A673 (cell line): ENCODE measurements at places on chromosomes 7 and 10.
A peak's percentile ranks its signal among the peaks of the same experiment; 100 is the strongest.

DNA sequence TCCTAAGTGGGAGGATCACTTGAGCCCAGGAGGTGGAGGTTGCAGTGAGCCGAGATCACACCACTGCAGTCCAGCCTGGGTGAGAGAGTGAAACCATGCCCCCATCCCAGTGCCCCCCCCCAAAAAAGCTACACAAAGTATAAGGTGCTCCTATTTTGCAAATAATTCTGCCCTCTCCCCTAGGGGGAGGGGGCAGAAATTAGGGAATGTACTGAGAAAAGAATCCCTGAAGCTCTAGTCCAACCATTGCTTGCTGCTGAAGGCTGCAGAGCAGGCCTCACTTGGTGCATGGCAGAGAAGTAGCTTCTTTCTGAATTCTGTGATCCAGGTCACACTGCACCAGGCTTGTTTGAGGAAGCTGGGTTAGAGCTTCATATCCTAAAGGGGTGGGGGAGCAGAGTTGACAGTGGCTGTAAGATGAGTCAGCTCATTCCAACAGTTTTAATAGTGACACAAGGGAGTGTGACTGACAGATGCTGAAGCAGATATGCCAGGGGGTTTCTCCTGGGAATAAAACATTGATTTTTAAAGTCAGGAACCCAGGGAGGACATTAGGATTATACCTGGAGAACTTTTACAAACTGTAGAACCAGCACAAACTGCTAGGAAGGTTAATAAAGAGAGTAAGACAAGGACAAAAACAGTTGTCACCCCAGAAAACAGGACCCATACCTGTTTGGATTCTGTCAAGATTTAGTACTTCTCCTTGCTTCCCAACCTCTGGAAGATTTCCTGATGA lies 32.8 kb upstream of the STRIP2 start:
- peak; percentile 65 for DNase-seq

- peak; percentile 56 for DNase-seq
Measured at GRCh38 chr7:140639366-140640053, 1.1 kb downstream of the DENND2A start.

DNA sequence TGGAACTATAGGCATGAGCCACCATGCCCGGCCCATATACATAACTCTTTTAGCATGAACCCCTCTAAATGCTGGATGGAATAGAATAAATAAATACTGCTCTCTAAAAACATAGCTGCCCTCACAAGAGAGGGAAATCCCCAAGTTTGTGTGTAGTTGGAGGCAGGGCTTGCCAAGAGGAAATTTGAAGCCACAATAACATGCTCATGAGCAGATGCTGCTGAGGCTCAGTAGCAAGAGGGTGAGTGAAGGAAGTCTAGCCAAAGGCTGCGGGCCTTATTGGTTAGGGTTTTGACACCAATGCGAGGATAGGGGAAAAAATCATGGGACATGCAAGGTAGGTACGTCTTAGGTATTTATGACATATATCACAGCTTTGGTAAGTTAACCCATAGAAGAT lies 17.3 kb downstream of the TPK1 start:
- DNase-seq, result no peak

DNA sequence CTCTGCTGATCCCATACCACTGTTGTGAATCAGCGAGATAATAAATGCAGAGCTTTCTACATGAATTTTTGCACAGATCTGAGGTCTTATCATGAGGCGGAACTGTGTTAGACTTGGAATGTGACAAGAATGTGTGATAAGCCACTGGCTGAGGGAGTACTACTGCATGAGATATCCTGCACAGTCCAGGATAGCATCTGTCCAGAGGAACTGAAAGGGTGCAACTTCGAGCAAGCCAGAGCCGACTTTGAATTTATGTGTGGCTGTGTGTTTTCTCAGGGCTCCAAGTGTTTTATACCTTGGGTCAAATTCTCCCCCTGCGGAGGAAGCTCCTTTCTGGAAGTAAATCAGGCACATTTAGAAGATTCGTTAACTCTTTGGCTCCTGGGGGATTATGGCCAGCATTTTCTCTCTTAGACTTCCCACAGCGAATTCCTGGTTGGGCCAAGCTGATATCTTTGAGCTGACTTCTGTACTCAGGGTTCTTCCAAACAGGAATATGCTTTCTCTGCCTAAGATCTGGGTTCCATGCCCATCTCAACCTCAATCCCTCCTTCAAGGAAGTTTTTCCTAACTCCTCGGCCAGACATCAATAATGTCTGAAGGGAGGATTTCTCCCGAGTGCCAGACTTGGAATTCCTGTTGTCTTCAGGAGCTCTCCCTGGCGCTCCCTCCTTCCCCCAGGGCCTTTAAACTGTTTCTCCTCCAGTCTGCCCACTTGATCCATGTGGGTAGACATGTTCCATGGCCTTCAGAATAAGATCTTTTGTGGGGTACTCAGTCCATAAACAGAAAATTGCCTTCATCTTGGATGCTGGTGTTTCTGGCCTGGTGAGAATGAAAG lies 2.5 kb upstream of the MEST start:
- peak; percentile 30 for DNase-seq

GRCh38 chr10:69955897-69956740 lies 96.5 kb upstream of the MACROH2A2 start:
- DNase-seq, result no peak

GRCh38 chr7:49497471-49497870 lies 276.0 kb upstream of the VWC2 start:
- no peak for DNase-seq

DNA sequence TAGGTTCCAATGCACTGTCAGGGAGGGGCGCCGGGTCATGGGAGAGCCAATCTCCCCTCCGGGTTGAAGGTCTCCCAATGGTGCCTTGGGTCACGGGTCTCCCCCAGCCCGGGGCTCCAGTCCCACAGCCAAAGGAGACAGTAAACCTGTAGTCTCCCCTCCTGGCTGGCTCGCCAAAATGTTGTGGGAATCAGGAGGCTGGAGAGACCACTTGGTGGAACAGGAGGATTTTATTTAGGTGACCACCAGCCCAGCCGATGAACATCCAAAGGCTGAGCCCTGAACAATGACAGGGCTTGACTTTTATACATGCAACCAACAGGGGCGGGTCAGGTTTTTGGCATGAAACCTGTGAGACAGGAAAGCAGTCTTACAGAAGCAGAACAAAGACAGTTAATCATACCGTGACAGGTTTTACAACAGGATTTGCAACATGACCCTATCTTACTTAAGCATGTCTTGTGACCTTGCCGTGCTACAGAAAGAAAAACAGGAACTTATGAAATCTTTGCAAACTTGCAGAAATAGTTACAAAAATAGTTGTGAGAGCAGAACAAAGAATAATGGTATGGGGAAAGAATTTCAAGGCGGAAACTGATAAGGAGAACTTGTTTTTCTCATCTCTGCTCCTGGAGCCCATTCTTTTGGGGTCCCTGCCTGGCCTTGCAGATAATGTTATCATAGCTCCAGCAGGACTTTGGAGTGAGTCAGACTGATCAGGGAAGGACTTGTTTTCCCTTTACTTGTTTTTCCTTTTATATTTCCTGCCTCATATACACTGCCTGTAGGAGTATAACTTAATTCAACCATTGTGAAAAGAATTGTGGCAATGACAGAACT lies 7.1 kb downstream of the ERV3-1 start:
- peak; percentile 53 for DNase-seq

DNA sequence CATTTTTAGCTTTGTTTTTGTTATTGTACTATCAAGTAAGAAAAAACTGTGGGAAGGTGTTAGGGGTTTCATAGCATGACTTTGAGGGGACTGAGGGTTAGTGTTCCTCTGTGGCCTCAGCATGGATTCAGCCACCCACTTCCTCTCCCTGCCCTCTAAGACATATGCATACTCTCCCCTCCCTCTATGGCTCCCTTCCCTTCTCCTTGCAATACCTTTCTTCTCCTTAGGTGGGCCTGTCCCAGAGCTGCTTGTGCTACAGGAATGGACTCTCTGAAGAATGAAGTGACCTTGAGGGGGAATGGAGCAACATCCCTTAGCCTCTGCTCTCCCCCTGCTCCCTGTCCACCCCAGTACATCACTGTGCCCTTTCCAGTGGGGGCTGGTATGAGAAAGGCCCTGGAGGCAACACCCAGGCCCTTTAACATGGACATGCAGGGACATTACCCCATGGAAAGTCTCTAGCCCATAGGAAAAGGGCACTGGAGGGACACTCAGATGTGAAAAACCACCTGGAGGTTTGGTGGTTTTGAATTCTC lies 22.4 kb downstream of the CDH23 start:
- no peak for DNase-seq

DNA sequence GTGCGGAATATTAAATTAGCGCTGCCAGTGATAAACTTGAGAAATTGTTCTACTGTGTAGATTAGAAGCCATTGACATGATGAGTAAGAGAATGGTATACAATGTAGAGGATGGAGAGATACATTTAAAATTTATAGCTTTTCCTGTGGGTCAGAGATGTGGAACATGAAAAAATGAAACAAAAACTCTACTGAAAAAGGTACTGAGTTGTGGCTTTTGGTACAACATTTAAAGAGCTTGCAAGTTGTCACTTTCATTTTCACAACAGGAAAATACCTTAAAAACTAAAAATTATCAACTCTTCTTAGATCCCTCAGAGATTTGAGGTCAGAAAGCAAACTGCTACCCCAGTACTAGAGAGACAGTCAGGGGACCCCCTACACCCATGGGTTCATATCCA lies 348.8 kb upstream of the CDC14C start:
- DNase-seq, result no peak

GRCh38 chr10:52376694-52377354 lies 62.7 kb downstream of the DKK1 start:
- no peak for DNase-seq

- DNase-seq, result no peak
Measured at GRCh38 chr7:140261105-140261486, 84.3 kb upstream of the KDM7A start.

- DNase-seq, result no peak
Measured at GRCh38 chr7:29935111-29935510, 54.5 kb downstream of the SCRN1 start.
